ENCODE measurements at places on chromosomes 1 and 21.

- no peak for DNase-seq
These were observed 6.3 kb upstream of the CRYBG2 start for GRCh38 chr1:26359981-26360806.

DNA sequence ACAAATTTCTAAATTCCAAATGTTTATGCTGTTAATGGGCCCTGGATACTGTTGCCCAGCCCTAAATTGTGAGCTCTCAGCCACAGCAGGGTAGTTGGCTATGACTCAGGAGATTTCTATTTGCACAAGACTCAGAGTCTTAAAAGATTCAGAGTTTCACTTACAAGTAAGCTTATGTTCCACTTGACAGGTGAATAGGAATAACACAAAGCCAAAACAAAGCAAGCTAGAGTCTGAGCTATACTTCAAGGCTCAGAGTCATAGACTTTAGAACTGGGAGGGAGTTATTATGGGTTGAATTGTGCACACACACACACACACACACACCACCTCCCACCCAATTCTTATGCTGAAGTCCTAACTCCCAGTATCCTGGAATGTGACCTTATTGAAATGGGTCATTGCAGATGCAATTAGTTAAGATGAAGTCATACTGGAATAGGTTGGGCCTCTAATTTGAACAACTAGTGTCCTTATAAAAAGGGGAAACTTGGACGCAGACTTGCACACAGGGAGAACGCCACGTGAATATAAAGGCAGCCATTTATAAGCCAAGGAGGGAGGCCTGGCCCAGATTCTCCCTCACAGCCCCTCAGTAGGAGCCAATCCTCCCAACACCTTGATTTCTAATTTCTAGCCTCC lies 30.2 kb downstream of the PRDX6 start:
- DNase-seq: peak; percentile 27

DNA sequence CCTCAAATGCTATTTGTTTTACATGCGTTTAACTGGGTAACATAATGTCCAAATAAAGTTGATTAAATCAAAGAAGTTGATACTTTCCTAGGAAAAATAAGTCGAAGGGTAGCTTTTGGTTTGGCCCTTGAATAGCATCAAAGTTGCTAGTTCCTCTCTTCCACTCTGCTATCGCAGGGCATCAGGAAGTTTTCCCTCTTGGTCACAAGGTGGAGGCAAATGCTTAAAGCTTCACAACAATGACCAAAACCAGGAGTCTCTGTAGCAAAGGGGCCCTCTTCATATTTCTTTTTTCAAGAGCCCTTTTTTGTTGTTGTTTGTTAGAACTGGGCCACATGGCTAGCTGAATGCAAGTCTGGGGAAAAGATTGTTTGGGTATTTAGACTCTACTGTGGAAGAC lies 668.4 kb downstream of the KCNT2 start:
- peak; percentile 4 for DNase-seq

DNA sequence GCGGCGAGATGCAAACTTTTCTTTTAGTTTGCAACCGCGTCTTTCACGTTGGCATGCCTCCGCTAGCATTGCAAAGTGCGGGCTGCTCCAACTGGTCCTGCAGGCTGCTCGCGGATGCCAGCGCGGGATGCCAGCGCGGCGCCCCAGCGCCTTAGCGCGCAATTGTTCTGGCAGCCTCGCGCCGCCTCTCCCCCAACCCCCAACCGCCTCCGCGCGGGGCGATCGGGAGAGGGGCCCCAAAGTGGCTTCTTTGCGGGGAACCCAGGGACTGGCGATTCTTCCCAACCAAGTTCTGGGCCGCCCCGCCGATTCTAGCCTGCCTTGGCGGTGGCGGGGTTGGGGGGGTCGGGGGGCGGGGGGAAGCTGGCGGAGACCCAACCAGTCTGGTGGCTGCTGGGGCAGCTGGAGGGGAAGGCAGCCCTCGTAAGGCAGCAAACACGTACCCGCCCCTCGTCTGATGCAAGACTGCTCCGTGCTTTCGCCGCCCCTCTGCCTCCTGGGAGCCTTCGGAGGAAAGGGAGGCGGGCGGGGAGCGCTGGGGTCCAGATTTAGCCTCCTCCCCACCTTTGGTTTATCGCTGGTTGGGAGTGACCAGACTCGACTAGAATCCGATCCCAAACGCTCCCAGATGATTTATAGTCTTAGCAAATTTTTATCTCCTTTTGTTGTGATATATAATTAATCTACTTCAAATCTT lies 756 bp downstream of the PHGDH start:
- peak; percentile 97 for DNase-seq

- peak; percentile 85 for DNase-seq
These were observed 333.9 kb upstream of the ADAMTS5 start for GRCh38 chr21:27300770-27301169.

DNA sequence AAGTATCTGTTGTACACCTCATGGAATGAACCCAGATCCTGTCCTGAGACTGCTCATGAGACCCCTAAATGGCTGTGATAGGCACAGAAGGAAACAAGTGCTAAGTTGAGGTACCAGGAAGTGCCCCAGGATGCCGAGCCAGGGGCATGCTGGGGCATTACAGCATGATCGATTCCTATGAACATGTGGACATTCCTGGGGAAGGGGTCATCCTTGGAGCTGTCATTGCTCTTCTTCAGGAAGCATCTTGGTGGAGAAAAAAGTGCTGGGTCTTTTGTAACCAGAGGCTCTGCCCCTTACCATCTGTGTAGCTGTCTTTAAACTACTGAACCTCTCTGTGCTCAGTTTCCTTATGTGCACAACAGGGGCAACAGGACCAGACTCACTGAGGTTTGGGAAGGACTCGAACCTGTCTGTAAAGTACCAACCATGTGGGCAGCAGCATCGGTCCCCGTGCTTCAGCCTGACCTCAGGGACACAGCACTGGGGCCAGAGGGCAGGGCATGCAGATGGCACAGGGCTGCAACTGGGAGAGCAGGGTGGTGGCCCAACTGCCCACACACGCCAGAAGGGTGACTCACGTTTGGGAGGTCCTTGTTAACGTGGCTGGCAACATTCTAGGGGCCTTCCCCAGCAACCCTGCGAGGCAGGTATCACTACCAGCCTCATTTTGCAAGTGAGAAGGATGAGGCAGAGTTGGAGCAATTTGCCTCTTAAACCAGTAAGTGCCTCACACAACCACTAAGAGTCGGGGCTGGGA lies 142.3 kb upstream of the EDN2 start:
- peak; percentile 56 for DNase-seq

GRCh38 chr21:28943631-28944030 lies 49.0 kb downstream of the LTN1 start:
- peak; percentile 36 for DNase-seq

GRCh38 chr1:16014509-16015482 lies 3.0 kb downstream of the HSPB7 start:
- DNase-seq: peak; percentile 52

GRCh38 chr1:53120659-53121058 lies 21.8 kb downstream of the SLC1A7 start:
- no peak for DNase-seq

GRCh38 chr1:45393718-45394302 lies 53.6 kb upstream of the MUTYH start:
- DNase-seq: no peak

- DNase-seq: no peak
These were observed 27.2 kb upstream of the NPPB start for GRCh38 chr1:11885916-11886315.

DNA sequence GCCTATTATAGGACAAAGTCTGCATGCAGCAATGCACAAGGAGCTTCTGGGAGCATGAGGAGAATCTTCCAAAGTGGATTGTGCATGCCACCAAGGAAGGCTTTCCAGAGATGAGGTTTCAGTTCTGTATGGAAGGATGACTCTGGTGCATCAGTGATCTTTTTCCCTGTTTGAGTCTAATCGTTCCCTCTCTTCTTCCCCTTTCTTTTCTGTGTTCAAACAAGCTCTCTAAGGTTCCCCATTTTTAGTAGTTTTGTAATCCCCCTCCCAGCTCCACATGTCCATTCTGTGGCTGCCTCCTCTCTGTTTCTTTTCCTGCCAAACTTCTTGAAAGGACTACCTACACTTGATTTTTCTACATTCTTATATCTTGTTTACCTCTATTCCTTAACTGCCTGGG lies 43.3 kb upstream of the USP25 start:
- DNase-seq: no peak

DNA sequence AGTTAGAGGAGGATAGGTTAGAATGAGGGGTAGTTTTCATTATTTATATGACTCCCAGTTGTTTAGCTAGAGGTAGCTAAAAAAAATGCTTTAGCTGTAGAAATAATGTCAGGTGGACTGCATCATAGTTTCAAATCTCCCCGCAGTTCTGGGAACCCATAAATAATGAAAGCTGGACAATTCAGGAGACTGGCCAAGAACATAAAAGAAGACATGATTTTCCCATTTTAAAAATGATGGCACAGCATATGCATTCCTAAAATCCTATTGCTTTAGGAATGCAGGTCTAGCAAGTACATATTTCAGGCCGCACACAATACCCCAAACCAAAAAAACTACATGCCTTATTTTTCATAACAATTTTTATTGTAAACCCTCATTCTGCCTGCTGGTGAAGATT lies 143.3 kb downstream of the CTH start:
- DNase-seq: peak; percentile 8

- no peak for DNase-seq
These were observed 27.6 kb downstream of the FAAH start for GRCh38 chr1:46421739-46422138.

GRCh38 chr1:154406572-154406879 lies 1.4 kb downstream of the IL6R start:
- DNase-seq: no peak

- peak; percentile 47 for DNase-seq
These were observed 66.3 kb upstream of the NTPCR start for GRCh38 chr1:232883992-232884661.

GRCh38 chr1:20885121-20885520 lies 98.0 kb upstream of the HP1BP3 start:
- peak; percentile 35 for DNase-seq

- DNase-seq: no peak
These were observed 201.0 kb upstream of the CAMK1G start for GRCh38 chr1:209382231-209383100.

GRCh38 chr1:77438236-77438913 lies 156.6 kb downstream of the AK5 start:
- DNase-seq: peak; percentile 87

GRCh38 chr1:211711315-211711705 lies 35.9 kb upstream of the NEK2 start:
- no peak for DNase-seq

DNA sequence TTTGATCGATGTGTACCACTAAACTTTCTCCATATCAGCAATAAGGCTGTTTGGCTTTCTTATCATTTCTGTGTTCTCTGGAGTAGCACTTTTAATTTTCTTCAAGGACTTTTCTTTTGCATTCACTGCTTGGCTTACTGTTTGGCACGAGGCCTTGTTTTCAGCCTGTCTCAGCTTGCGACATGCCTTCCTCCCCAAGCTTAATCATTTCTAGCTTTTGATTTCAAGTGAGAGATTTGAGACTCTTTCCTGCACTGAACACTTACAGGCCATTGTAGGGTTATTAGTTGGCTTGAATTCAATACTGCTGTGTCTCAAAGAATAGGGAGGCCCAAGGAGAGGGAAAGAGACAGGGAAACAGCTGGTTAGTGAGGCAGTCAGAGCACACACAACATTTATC lies 120.6 kb upstream of the KCND3 start:
- DNase-seq: no peak

DNA sequence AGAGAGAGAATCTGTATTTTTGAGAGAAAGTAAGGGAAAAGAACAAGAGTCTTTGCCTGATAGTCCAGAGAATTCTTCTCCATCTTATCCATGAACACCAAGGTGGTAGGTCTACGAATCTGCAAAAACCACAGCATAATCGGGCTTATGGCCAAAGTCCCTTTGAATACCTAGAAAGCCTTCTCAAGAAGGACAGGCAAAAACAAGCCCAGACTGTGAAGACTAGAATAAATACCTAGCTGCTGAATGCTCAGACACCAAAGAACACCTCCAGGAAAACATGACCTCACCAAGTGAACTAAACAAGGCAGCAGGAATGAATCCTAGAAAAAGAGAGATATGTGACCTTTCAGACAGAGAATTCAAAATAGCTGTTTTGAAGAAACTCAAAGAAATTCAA lies 79.2 kb downstream of the HFM1 start:
- DNase-seq: no peak

DNA sequence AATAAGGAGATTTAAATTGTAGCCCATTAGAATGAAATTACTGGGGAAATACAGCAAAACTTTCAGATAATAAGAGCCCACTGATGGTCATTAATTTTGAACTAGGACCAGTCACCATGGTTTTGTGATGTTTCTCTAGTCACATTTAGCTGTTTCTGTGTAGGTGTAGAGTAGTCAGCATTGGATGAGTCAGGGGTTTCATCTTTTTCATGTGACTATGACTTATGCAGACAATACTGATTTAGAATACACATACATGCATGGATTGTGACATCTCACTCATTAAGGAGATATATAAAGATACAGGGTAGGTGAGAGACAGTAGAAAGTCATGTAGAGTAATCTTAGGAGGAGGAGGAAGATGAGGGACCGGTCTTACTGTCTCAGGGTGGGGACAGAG lies 1192.7 kb downstream of the KCNT2 start:
- peak; percentile 23 for DNase-seq

- DNase-seq: no peak
These were observed 61.8 kb upstream of the NBL1 start for GRCh38 chr1:19582318-19582717.

DNA sequence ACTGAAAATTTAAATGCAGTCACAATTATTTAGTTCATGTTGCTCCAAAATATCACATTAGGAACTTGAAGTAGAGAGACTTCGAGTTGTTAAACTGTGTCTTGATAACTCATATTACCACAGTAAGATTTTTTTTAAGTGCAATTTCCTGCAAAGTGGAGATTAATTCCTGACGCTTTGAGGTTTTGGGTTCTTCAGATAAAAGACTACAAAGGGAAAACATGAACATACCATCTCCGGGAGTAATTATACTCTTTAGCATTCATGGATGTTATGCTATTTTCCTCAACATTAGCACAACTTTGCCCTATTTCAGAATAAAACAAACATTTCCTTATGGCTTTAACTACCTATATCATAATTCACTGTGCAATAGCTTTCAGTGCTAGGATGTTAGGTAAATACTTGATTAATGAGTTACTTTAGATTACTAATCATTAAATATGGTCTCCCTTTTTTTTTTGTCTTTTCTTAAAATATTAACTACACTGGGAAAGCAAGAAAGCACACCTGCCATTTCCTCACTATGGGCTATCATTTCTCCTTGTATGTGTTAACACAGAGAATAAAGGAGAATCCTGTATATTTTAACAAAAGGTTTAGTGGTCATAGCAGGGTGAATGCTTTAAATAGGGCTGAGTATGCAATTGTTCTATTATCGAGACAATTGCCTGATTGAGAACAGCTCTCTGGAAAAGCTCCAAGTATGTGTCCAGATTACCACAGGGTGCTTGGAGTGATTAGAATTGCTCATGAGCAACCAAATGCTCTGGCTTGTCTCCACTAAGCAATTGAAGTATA lies 252.5 kb upstream of the C1orf105 start:
- DNase-seq: peak; percentile 95

DNA sequence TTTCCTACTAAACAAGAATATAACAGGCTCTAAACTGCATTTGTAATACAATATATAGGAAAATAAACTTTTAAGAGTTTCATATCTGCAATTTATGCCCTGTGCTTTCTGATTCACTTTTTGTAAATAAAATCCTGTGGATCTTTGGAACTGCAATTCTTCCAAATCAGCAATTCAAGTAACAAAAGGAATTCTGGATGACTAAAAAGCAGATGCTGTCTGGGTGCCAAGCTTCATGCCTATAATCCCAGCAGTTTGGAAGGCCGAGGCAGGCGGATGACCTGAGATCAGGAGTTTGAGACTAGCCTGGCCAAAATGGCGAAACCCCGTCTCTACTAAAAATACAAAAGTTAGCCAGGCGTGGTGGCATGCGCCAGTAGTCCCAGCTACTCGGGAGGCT lies 6.3 kb downstream of the NME7 start:
- DNase-seq: peak; percentile 42

Data from fibroblast of skin of right biceps (primary cell).